Left colon (tissue), 2 donors: ENCODE measurements at places on chromosomes 2 and 18. TPM values are rescaled to one million over a fixed set of nuclear protein-coding genes. Genes with fewer than 3 reads are reported as not detected.

DNA sequence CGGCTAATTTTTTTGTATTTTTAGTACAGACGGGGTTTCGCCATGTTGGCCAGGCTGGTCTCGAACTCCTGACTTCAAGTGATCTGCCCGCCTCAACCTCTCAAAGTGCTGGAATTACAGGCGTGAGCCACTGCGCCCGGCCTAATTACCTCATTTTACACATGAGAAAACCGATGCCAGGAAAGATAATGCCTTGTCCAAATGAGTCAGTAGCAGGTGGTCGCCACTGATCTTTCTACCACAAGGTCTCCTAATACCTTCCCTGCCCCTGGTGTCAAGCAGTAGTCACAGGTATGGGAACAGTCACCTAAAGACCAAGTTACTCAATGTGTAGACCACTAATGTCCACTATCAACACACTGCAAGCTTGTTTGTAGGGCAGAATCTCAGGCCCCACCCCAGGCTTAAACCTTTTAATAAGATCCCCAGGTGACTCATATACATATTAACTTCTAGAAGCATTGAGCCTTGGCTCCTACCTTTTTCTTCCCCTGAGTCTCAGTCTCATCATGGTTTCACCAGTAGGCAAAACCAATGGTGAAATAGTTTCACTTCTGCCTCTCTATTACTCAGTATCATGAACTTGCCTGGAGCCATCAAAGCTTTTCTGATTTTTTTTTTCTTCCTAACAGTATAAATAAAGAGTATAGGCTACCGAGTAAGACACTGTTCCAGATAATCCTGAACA, 6.9 kb upstream of the EPB41L5 start:
- DNase-seq, result no peak

DNA sequence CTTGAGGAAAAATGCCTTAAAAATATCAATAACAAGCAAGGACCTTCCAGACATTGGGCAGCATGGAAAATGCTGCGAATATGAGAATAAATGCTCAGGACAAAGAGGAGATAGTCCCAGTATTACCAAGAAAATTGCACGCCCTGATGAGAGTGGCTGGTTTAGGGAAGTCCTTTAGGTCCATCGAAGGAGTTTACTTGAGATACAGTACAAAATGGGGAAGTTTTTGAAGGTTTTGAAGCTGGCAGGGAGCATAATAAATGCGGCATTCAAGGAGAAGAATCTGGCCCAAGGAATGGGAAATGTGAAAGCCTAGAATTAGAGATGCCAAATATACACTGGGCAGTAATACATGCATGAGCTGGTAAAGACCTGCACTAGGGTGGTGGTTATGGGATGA, 90.2 kb upstream of the SPATS2L start:
- no peak for DNase-seq

EFEMP1 gene
- 34.1 TPM for total RNA-seq

AQP12A gene
- total RNA-seq, result 0.92 TPM

- no peak for DNase-seq
These were observed 3.3 kb upstream of the ALLC start for GRCh38 chr2:3654531-3655225.

GRCh38 chr2:96594691-96595152, 43.4 kb downstream of the KANSL3 start:
- no peak for DNase-seq

- no peak for DNase-seq
These were observed 7.8 kb upstream of the IL1R2 start for GRCh38 chr2:101983928-101984327.

GRCh38 chr18:24397131-24397693, 412 bp downstream of the OSBPL1A start:
- DNase-seq, result peak; percentile 70

GRCh38 chr2:176409671-176410070, 140.4 kb downstream of the MTX2 start:
- no peak for DNase-seq

DNA sequence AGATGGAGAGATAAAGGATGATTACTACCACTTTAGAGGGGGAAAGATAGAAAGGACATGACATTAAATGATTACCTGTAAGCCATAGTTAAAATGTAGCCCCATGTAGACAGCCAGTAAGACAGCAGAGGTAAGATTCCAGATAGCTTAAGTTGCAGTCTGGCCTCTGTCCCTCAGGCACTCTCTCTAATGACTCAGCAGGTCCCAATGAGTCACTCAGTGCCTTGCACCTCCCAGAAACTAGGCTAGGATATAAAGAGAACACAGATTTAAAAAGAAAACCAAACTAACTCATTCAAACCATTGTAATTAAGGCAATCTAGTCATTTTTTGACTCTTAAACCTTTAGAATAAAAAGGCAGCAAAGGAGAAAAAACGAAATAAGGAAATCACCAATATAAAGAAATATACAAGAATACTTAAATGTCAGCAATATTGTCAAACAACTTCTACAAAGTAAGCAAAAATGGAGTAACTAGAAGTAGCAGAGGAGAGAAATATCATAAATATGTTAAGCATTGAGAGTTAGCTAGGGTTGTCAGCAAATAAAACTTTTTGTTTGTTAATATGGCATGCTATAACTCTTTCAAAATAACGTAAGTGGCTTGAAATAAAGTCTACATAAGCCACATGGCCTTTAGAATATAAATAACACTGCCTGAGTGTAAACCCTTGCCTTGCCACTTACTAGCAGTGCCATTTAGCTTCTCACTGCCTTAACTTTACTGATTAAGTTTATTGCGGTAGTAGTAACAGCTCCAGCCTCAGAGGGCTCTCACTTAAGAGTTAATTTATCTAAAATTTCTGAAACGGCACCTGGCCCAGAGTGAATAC, 48.5 kb downstream of the SOCS6 start:
- peak; percentile 39 for DNase-seq

FAM110C gene
- 26.6 TPM for total RNA-seq

PRKAG3 gene
- total RNA-seq, result not detected

- DNase-seq, result no peak
These were observed 4.3 kb downstream of the TGOLN2 start for GRCh38 chr2:85323351-85323987.

GRCh38 chr2:46036929-46037328, 260.3 kb upstream of the EPAS1 start:
- DNase-seq, result no peak

ALPG gene
- total RNA-seq, result 0.56 TPM

DNA sequence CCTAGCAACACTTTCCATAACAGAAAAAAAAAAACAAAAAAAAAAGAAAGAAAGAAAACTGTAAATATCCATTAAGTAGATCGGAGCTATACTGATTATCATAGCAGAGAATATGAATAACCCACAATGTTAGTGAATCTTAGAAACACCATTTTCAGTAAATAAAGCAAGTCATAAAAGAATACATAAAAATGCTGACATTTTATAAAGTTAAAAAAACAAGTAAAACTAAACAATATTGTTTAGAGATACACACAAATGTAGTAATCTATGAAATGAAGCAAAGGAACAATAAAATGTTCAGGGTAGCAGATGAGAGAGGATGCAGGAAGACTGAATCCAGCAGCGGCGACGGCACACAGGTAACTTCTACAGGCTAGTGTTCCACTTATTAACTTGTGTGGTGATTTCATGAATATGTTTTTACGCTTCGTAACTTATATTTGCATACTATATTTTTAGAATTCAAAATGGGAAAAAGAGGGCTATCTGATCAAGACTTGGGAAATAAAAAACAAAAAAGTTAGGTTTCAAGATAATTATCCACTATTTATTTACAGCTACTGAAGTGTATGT, 4.8 kb downstream of the ROCK2 start:
- no peak for DNase-seq

DNA sequence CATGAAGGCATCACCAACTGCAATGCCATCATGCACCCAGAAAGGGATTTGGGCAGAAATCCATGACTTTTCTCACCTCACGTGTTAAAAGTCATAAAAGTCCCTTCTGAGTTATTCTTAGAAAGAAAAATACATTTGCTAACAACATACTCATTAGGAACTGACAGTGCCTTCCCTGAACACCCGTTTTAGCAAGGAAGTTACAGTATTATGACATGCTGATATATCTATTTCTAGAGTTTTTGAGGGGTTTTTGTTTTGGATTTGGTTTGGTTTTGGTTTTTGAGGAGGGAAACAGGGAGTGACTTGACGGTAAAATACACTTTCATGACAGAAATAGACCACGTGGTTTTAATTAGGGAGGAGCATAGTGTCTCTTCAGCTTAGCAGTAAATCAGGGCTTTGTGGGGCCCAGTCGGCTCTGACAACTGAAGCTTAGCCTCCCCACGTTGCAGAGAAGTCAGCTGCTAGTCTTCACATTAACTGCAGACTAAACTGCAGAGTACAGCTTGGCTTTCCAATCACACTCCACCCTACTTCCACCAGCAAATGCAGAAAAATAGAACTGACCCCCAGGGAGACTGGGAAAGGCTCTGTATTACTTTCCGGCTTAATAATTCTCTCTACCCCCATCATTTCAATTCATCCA, 141.4 kb downstream of the FAM124B start:
- DNase-seq, result no peak

MBD1 gene
- 66.4 TPM for total RNA-seq

DNA sequence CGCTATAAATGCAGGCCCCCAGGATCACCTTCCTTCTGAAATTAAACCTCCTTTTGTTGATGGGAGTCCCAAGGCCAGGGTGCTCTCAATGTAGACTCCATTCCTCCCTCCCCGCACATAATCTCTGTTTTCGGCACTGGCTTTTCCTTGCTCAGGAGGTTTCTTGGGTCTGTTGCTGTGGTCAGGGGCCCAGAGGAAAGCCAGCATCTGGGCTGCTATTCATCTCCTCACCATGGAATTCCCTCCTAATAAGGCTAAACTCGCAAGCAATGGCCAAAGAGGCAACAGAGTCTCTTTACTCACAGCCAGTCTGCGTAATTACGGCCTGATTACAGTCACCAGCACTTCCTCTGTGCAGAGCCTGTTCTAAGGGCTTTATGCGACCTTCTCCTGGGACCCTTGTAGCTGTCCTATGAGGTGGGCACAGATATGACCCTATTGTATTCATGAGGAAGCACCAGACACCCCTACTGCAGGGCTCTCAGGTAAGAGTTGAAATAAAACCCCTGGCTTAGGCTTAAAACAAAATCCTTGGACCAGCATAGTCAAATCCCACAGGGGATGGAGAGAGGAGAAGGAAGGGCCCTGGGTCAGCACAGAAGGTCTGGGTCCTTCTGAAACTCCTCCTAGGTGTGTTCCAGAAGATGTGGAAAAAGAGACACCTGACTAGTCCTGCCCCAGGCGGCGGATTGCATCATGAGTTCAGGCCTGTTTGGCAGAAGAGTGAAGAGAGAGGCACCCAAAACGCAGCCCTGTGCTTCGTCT, 105.0 kb upstream of the SH3BP4 start:
- no peak for DNase-seq

DNA sequence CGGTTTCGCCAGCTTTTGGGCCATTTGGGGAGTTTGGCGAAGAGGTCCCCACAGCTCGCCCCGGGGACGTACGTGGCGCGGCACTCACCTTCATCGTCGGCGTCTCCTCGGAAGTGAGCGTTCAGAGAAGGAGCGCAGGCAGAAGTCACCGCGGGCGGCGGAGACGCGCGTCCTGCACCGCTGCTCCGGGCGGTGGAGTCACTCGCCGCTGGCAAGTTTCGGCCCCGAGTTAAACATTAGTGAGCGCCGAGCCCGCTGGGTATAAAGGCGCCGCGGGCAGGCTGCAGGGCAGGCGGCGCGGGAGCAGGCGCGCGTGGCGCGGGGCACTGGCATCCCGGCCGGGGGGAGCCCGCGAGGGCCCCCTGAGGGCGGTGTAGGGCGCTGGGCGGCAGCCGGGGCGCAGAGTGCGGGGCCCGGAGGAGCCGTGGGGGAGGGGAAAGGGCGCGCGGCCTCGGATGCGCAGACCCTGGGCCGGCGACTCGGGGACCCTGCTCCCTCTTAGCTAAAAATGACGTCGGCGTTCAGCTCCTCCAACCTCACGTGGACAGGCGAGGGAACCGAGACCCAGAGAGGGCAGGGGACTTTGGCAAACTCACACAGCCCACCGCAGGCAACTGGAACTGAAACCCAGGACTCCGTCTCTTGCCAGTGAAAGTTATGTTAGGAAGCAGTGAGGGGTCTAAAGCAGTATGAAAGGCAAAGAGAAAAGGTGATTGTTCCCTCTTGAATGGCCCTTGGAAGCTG, at the start of gene DPP4:
Gene DPP4 (minus strand): TSS at position 328 of the 744 bp plus-strand sequence. CDS start 234 bp downstream, at position 94.
- peak; percentile 80 for DNase-seq

GRCh38 chr2:219344751-219345430, 12.3 kb upstream of the RESP18 start:
- DNase-seq, result no peak
